IMR-90 (cell line): ENCODE measurements at places on chromosomes 11 and 22. TPM values are rescaled to one million over a fixed set of nuclear protein-coding genes. Genes with fewer than 3 reads are reported as not detected.

Gene SLC5A1
- not detected in 2 replicates for total RNA-seq

Gene PLEKHB1
- under 0.01 and 0.36 TPM in 2 replicates for total RNA-seq

Gene APOBEC3B
- 17.2 and 17.6 TPM in 2 replicates for total RNA-seq

Gene JAM3
- 71.5 and 102 TPM in 2 replicates for total RNA-seq

Gene OR51E2
- total RNA-seq, result 0.56 and 0.72 TPM in 2 replicates

Gene TMEM151A
- total RNA-seq, result not detected in 2 replicates

Gene ZNF70
- total RNA-seq, result 3.9 and 4.3 TPM in 2 replicates

Gene LMNTD2
- 0.18 and 0.28 TPM in 2 replicates for total RNA-seq

DNA sequence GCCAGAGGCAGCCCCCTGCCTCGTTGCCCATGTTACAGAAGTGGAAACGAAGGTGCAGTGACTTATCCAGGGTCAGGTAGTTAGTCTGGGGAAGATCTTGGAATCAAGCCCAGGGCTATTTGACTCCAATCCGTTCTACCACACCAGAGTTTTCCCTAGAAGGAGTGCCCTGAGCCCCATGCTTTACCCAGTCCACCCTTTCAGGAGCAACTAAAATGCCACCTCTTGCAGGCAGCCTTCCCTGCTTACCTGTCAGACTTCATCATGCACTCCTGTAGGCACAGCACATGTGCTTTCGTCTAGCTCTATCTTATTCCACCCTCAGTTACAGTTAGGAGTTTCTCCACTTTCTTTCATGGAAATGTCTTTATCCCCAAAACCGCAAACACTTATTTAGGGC lies 80.2 kb downstream of the CHST1 start:
- no peaks in the 10 kb centered on the region for H3K4me1 ChIP-seq
- no peak overlapping the region for H3K27ac ChIP-seq
- H3K27me3 ChIP-seq, result no peaks in the 10 kb centered on the region; the same call in 1 of the 2 replicates
- no peak overlapping the region for H3K4me3 ChIP-seq

GRCh38 chr11:114031967-114032320 lies 27.6 kb upstream of the ZBTB16 start:
- no peaks in the 10 kb centered on the region for H3K4me1 ChIP-seq
- H3K36me3 ChIP-seq, result no peaks in the 10 kb centered on the region
- H3K27me3 ChIP-seq, result peaks cover 9% of the 10 kb centered on the region; the same call in 1 of the 2 replicates
- H3K27ac ChIP-seq, result no peak overlapping the region
- no peak overlapping the region for H3K4me3 ChIP-seq

GRCh38 chr11:80469871-80470270 lies 1029.0 kb upstream of the TENM4 start:
- H3K36me3 ChIP-seq, result no peaks in the 10 kb centered on the region
- H3K4me1 ChIP-seq, result no peaks in the 10 kb centered on the region
- DNase-seq, result no peak
- no peak overlapping the region for H3K27ac ChIP-seq
- no peak overlapping the region for H3K4me3 ChIP-seq

DNA sequence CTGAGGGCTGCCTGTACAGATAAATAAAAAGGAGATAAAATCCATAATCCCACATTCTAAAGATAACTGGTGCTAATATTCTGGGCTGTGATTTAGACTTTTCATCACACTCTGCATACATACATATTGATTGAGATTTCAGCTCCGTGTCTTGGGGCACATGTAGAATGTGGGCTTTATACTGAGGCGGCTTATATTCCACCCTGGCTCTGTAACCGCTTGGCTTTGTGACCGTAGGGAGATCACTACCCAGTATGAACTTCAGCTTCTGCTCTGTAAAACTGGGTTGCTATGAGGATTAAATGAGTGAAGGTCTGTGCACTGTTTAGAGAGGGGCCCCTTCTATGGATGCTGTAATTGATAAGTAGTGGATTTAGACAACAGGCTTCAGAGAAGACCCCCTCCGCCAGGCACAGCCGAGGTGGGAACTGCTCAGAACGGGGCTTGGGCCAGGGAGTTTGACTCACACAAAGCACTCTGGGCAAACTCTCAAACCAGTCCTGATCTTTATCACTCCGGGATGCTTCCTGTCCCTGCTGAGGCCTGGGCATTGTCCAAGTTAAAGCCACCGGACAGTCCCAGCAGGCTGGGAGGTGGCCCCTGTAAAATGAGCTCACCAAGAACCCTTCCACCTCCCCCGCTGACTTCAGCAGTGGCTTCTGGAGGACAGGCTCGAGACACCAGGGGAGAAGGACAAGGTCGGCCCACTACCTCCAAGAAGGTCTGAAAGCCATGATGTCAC lies 17.2 kb downstream of the KIAA1671 start:
- no peaks in the 10 kb centered on the region; the same call in 1 of the 2 replicates for H3K27me3 ChIP-seq
- no peak overlapping the region for H3K4me3 ChIP-seq
- no peaks in the 10 kb centered on the region for H3K4me1 ChIP-seq
- DNase-seq, result no peak
- H3K27ac ChIP-seq, result no peak overlapping the region

GRCh38 chr11:3995949-3996554 lies 98.5 kb upstream of the RRM1 start:
- no peak overlapping the region for H3K4me3 ChIP-seq
- H3K27ac ChIP-seq, result no peak overlapping the region
- H3K27me3 ChIP-seq, result no peaks in the 10 kb centered on the region
- no peaks in the 10 kb centered on the region for H3K36me3 ChIP-seq
- peak; percentile 42 for DNase-seq

GRCh38 chr22:46635756-46636155 lies 15.6 kb downstream of the GRAMD4 start:
- no peaks in the 10 kb centered on the region; the same call in 1 of the 2 replicates for H3K36me3 ChIP-seq
- H3K27ac ChIP-seq, result no peak overlapping the region
- DNase-seq, result no peak
- no peak overlapping the region for H3K4me3 ChIP-seq
- H3K4me1 ChIP-seq, result peaks cover 6% of the 10 kb centered on the region

GRCh38 chr11:128767591-128768001 lies 73.7 kb downstream of the FLI1 start:
- H3K4me3 ChIP-seq, result no peak overlapping the region
- peak; percentile 60 for DNase-seq
- no peak overlapping the region for H3K27ac ChIP-seq

GRCh38 chr11:119284344-119285157 lies 32.4 kb downstream of the MCAM start:
- DNase-seq, result peak; percentile 47
- H3K27ac ChIP-seq, result no peak overlapping the region
- no peaks in the 10 kb centered on the region for H3K27me3 ChIP-seq

- H3K27ac ChIP-seq, result no peak overlapping the region
- H3K4me3 ChIP-seq, result no peak overlapping the region
- DNase-seq, result no peak
- H3K27me3 ChIP-seq, result no peaks in the 10 kb centered on the region
Observed at GRCh38 chr11:130881475-130882137, 34.7 kb downstream of the SNX19 start.

GRCh38 chr11:71999798-72000197 lies 1.1 kb downstream of the IL18BP start:
- H3K27me3 ChIP-seq, result no peaks in the 10 kb centered on the region
- peaks cover 45% of the 10 kb centered on the region for H3K36me3 ChIP-seq
- DNase-seq, result no peak
- peak overlapping the region; percentile 26; the same call in 1 of the 2 replicates for H3K27ac ChIP-seq
- H3K4me1 ChIP-seq, result peaks cover 6% of the 10 kb centered on the region

DNA sequence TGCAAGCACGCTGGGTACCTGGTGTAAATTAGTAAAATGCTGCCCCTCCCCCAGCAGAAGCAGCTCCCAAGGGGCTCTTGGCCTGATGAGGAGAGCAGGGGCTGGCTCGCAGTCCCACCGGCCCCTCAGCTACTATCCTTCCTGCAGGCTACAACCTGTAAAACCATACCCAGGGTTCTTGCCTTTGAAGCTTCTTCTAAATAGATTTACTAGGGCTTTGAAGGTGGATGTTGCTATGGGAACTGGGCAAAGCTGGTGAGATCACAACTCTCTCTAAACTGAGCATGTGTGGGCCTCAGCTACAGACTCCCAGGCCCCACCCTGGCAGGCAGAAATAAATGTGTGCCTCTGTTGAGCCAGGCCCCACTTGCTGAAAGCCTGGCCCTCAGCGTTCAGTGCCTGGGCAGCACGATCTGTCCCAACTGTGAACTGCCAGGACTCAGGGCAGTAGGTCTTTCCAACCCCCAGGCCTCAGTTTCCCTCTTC lies 18.5 kb downstream of the CD5 start:
- peaks cover 24% of the 10 kb centered on the region for H3K27me3 ChIP-seq
- no peak overlapping the region for H3K4me3 ChIP-seq
- H3K27ac ChIP-seq, result no peak overlapping the region
- no peaks in the 10 kb centered on the region for H3K4me1 ChIP-seq
- no peaks in the 10 kb centered on the region for H3K36me3 ChIP-seq

DNA sequence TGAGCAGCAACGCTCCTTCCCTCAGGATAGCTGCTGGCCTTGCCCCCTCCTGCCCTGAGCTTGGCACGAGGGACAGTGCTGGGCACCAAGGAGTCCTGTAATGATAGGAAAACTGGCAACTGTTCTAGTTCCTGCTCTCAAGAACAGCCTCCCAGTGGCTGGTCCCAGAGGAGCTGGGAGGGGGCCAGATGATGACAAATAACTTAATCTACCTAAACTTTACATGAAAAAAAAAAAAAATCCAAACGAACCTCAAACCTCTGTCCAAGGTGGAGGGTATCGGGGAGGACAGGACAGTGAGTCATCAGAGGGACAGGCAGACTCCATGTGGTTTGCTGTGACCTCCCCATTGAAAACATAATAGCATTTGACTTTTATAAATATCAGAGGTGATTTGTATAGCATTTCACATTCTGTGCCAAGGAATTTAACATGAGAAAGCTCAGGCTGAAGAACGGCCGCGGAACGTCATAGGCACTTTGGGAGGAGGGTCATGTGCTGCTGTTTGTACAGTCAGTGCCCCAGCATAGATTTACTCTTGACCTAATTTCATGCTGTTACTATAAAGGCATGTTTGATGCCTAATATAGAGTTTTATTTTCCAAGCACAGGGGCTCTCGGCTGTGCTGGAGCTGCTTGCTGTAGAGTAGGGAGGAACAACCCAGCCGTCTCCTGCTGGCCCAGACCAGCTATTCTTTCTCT lies 98.2 kb upstream of the NNMT start:
- H3K27ac ChIP-seq, result peak overlapping the region; percentile 43; the same call in 1 of the 2 replicates
- H3K27me3 ChIP-seq, result peaks cover 12% of the 10 kb centered on the region; the same call in 1 of the 2 replicates
- no peaks in the 10 kb centered on the region for H3K36me3 ChIP-seq
- no peak overlapping the region for H3K4me3 ChIP-seq
- DNase-seq, result peak; percentile 71
- H3K4me1 ChIP-seq, result peaks cover 7% of the 10 kb centered on the region; the same call in 1 of the 2 replicates

GRCh38 chr11:94737171-94737611 lies 31.0 kb upstream of the AMOTL1 start:
- H3K4me1 ChIP-seq, result peaks cover 12% of the 10 kb centered on the region
- no peaks in the 10 kb centered on the region for H3K36me3 ChIP-seq

DNA sequence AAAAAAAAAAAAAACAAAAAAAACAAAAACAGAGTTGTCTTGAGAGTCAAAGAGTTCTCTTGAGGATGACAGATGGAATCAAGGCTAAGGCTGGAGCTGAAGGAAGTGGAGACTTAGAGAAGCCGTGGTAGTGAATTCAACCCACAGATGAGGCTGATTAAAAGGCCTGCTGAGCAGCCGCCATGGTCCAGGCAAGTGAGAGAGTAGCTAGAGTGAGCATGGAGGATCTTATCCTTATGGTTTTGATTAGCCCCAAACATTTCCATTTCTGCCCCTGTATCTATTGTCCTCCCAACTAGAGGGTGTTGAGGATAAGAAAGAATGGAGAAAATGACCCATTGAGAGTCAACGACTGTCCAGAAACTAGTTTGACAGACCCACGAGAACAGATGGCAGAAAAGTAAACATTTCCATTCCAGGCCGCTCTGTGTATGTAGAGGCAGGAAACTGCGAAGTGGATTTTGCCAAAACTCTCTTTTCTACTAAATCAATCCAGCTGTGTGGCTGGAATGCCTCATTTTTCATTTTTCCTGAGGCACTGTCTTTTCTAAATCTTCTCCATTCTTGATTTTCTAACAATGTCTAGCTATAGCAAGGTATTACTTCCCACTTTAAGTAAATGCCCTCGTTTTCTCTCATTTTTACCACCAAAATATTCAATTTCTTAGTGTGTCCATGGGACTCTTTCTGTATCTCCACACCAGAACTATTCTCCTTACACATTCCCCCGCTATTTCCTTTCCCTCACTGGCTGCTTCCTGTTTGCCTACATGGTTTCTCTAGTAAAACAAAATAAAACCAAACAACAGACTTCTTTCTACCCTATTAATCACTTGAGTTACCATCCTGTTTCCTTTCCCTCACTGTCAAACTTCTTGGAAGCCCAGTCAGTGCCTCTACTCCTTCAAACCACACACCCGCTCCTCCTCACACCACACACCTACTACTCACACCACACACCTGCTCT lies 5.4 kb upstream of the MMP8 start:
- no peak overlapping the region for H3K4me3 ChIP-seq
- H3K4me1 ChIP-seq, result peaks cover 14% of the 10 kb centered on the region
- H3K27ac ChIP-seq, result peak overlapping the region; percentile 64; the same call in 1 of the 2 replicates
- H3K36me3 ChIP-seq, result no peaks in the 10 kb centered on the region
- H3K27me3 ChIP-seq, result peaks cover 11% of the 10 kb centered on the region

DNA sequence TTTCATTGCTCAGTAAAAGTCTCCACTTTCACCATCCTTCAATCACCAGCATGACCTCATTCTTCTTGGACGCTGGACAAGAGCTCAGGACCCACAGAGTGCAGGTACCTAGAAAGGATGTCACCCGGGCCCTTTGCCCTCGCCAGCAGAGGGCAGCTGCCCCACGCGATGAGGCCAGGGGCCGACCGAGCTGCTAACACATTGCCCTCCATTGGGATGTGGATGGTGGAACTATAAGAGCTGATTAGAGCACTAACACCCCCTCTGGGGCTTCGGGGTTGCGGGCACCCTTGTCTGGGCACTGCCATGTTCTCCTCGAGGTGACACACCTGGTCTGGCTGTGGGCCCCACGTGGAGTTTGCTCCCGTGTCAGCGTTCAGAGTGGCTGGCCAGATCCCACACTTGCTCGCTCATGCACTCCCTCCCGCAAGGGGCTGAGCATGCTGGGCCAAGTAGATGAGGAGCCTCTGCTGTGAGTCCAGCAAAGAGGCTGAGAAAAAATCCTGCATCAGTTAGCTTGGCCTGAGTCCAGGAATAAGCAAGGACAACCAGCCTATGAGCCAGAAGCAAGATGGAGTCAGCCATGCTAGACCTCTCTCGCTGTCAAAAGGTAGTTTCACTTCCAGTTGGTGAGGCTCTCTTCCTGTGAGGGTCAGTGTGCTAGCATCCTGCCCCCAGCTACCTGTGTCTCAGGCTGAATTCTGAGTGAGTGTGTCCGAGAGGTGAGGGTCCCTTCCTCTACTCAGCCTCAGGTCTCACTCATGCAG lies 9.8 kb downstream of the KRTAP5-6 start:
- no peak for DNase-seq
- H3K27ac ChIP-seq, result no peak overlapping the region
- no peaks in the 10 kb centered on the region for H3K4me1 ChIP-seq
- no peak overlapping the region for H3K4me3 ChIP-seq
- no peaks in the 10 kb centered on the region for H3K36me3 ChIP-seq
